ENCODE measurements at places on chromosomes 3 and 15. TPM values are rescaled to one million over a fixed set of nuclear protein-coding genes. Genes with fewer than 3 reads are reported as not detected.

- no peak for DNase-seq
Observed at GRCh38 chr15:37733628-37734027, 200.8 kb upstream of the TMCO5A start.

PDE12 gene
- 8.7 TPM for total RNA-seq

SNTN gene
- total RNA-seq = not detected

- peak; percentile 42 for DNase-seq
Observed at GRCh38 chr3:152175528-152175889, 93.2 kb upstream of the MBNL1 start.

PRSS50 gene
- total RNA-seq = not detected

- DNase-seq = no peak
Observed at GRCh38 chr3:126676919-126677705, 22.2 kb upstream of the TXNRD3 start.

FILIP1L gene
- 22.0 TPM for total RNA-seq

GRCh38 chr15:89396723-89397652 is 62.4 kb upstream of the POLG start:
- DNase-seq = no peak

- DNase-seq = peak; percentile 95
Observed at GRCh38 chr3:141368062-141368924, at the start of gene ZBTB38. TSS of gene ZBTB38 (plus strand) at chr3:141368504. CDS start at chr3:141442389, 73,885 bp downstream.

GRCh38 chr15:34655326-34655725 is 71.9 kb upstream of the GOLGA8B start:
- no peak for DNase-seq

GRCh38 chr3:38842266-38842965 is 26.4 kb upstream of the SCN10A start:
- no peak for DNase-seq

SCAANT1 gene
- total RNA-seq = 1.7 TPM

SPESP1 gene
- total RNA-seq = 0.87 TPM

GRCh38 chr3:141233457-141234161 is 2.0 kb downstream of the PXYLP1 start:
- DNase-seq = no peak

SERPINI1 gene
- 0.65 TPM for total RNA-seq

GRCh38 chr3:20055020-20055775 is 15.0 kb downstream of the KAT2B start:
- DNase-seq = peak; percentile 41

DNA sequence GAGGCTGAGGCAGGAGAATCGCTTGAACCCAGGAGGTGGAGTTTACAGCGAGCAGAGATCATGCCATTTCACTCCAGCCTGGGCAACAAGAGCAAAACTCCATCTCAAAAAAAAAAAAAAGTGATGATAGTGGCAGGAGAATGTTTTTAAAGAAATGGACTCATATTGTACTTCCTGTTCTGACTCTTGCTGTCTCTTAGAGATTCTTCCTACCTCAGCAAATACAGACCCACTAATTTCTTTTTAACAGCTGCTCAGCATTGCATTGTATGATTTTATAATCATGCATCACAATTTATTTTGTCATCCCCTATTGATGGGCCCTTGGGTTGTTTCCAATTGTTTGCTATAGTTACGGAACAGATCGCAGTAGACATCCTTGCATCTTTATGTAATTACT is 8.8 kb upstream of the ANKDD1A start:
- no peak for DNase-seq

- DNase-seq = no peak
Observed at GRCh38 chr3:82957079-82957478, 1195.6 kb upstream of the GBE1 start.

DNA sequence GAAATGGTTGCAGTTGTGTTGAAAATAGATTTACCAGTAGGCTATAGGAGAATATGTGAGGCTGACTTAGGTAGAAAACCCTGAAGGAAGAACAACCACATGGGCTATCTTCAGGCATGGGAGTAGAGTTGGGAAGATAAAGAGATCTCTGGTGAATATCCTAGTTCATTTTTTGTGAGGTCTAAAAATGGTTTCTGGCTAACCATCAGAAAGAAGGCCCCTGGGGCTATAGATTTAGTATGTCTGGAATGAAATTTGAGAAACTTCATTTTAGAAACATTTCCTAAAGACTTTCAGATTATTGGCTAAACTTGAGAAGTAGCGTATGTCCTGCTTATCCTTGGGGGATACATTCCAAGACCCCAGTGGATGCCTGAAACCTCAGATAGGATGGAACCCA is 148.2 kb downstream of the NAALADL2 start:
- DNase-seq = no peak

Data from lung microvascular endothelial cell (primary cell).